ENCODE measurements at places on chromosomes 1 and 21.

GRCh38 chr1:78650114-78650660 is 556 bp downstream of the IFI44 start:
- no peak for DNase-seq

GRCh38 chr1:116911188-116911553 is 1.5 kb downstream of the PTGFRN start:
- no peak for DNase-seq

GRCh38 chr1:236159704-236160539 is 17.6 kb downstream of the GPR137B start:
- no peak for DNase-seq

GRCh38 chr1:174911606-174912005 is 88.1 kb upstream of the CACYBP start:
- DNase-seq: no peak

DNA sequence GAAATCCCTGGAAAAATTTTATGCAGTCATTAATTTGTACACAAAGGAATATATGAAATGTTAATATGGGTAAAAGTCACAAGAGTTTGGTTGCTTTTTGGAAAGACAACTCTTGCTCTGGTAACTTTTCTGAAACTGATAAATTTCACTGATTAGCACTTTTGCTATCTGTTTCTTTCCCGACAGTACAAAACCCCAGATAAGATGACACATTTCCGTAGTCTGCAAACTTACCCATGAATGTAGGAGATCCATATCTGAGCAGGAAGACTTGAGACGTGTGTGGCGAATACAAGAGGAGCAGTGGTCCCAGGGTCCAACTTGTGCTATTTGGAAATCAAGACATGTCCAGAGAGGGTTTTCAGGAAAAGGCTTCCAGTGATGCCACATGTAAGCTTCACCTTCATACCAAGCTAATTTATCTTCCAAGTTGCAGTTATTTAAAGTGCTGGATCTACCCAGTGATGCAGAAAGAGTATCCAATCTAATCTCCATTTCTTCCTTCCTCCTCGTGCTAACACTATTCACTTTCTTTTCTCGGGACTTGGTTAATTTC is 35.9 kb upstream of the SAMSN1 start:
- DNase-seq: no peak

- DNase-seq: no peak
These were observed 34.6 kb upstream of the SLC45A1 start for GRCh38 chr1:8283058-8283884.

DNA sequence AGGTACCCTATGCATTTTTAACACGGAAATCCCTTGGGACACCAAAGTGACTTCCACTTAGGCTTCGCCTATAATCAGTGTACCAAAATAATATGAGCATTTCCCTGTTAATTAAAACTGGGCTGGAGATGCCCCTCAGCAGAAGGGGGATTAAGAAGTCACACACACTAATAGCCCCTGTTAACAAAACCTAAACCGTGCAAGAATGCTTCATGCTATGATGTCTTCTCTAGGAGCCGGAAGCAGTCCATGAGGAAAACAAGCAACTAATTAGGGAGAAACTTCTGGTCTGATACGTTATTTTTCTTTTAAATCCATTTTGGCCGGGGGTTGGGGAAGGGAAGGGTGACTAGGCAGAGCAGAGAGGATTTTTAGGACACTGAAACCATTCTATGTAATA is 123.4 kb downstream of the ESRRG start:
- DNase-seq: no peak

GRCh38 chr21:34133802-34134201 is 60.4 kb downstream of the MRPS6 start:
- no peak for DNase-seq

DNA sequence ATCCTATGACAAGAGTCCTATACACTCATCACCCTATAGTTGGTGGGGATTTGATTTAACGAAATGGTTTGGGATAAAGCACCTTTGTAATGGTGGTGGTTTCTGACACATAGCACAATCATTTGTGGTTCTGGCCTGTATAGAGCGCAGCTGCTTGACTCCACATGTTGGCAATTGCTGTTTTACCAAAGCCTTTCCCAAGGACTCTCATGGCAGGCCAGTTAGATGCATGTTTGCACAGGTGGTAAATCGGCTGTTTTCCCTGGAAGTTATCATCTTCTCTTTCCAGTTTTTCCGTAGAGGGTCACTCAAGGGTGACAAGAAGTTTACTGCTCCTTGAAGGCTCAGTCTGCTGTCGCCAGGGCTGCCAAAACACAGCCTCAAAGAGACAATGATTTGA is 17.1 kb upstream of the XPR1 start:
- no peak for DNase-seq

- no peak for DNase-seq
These were observed 55.9 kb upstream of the PROX1 start for GRCh38 chr1:213931836-213932235.

DNA sequence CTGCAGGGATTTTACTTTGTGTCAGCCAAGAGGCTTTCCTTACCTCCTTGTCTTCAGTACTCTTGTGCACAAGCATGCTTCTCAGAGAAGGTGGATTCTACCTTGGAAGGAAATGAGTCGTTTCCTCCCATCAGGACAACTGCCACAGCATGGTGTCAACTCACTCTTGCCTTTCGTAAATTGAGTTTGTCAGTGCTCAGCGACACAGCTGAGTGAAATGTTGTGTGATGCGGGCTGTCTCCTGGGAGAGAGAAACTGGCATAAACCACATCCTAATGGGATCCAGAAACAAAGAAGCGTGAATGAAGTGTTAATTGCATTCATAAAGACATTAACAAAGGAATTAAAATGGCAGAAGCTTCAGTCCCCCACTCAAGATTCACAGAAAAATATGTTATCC is 51.5 kb upstream of the SLC22A15 start:
- DNase-seq: no peak

- DNase-seq: no peak
These were observed 5.8 kb upstream of the SRP9 start for GRCh38 chr1:225771661-225772322.

- peak; percentile 38 for DNase-seq
These were observed 64.1 kb upstream of the LRP8 start for GRCh38 chr1:53391982-53392381.

- no peak for DNase-seq
These were observed 390.6 kb downstream of the KCTD3 start for GRCh38 chr1:215957663-215958062.

GRCh38 chr1:214426426-214426812 is 125.0 kb downstream of the PTPN14 start:
- no peak for DNase-seq

- no peak for DNase-seq
These were observed 46.4 kb downstream of the NUAK2 start for GRCh38 chr1:205275133-205275532.

DNA sequence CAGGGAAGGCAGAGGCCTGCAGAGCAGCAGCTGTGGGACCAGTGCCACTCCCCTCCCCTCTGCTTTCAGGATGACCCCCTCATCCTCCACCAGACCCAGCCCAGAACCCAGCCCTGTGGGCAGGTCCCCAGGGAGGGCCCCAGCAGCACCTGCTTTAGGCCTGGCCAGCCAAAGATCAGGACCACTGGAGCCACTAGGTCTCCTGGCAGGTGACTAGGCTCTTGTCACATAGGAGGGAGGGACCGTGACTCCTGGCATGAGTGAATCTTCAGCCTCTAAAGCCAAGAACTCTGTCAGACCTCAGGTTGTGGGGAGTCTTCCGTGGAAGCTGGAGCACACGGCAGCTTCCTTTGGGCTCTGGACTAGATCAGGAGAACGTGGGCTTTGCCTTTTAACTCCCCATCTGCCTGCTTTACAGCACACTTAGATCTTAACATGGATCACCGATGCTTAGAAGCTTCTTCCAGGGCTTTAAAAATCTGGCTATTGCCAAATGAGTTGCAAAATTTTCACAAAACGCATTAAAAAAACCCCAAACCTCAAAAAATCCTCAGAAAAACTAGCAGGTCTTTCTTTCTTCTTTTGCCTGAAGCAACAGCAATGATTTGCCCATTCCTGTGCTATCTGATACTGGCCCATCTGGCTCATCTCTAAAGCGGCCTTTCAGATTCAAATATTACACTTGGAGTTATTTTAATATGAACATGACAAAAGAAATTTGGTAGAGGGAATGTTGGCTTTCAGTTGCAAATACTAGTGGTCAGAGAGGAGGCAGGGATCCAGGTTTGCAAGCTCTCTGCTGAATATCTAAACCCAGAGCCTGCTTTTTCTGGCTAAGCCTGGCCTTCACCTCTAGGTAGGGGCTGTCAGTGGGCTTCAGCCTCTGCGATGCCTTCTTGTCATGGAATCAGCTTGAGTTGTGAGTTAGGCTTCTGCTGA is 235.2 kb downstream of the SDCCAG8 start:
- peak; percentile 90 for DNase-seq

DNA sequence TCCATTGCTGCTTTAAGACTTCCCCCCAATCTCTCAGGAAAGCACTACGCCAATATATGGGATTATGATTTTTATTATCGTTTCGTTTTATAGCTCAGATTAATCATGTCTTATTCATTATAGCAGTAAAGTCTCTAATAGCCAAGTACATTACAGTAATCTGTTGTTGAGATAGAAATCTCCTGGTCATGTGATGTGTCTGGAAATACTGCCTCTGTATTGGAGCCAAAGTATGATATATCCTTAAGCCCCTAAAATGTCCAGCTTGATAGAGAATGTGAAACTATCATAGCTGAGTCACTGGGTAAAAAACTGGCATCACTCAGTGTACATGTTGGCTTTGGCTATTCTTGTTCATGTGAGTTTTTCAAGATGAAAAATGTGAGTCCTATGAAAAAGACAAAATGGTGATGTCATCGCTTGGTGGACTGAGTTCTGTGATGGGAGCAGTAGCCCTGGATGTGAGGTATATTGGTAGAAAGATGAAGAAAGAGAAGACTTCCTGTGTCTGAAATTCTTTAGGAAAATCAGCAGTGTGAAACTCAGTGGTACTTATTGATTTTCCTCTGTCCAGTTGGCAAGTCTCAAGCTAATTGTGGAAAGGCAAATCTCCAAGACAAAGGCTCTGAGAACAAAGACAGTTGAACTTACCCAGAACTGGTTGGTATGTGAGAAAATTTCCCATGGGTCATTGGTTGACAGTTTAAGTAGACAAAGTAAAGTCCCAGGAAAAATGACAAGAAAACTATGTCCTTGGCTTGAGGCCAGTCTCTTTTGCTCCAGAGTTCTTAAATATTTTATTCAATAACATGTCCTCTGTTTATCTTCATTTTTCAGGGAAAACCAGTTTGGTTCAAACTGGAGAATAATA is 76.2 kb downstream of the BRINP2 start:
- DNase-seq: no peak

GRCh38 chr1:108590957-108591356 is 31.1 kb downstream of the EEIG2 start:
- peak; percentile 98 for DNase-seq

GRCh38 chr1:206646504-206646903 is 11.2 kb downstream of the DYRK3 start:
- DNase-seq: no peak

DNA sequence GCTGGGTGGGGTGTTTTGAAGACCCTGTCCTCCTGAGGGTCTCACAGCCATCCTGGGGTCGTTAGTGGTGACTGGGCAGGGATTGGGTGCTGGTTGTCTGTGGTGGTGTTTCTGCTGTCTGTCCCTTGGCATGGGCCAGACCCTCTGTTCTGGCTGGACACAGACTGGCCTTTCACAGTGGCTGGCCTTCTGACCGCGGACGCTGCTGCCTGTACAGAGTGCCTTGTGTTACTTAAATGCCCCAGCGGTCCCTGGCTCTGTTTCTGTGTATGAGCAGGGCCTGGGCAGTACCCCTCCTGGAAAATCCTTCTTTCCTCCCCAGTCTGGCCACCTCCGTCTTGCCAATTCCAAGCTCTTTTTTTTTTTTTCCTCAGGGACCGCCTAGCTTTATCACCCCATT is 50.9 kb downstream of the SH3BGR start:
- no peak for DNase-seq

GRCh38 chr1:219686171-219686570 is 73.3 kb upstream of the ZC3H11B start:
- no peak for DNase-seq

GRCh38 chr1:25760122-25760719 is 39.8 kb upstream of the SELENON start:
- no peak for DNase-seq

- peak; percentile 18 for DNase-seq
These were observed 41.2 kb downstream of the SLC27A3 start for GRCh38 chr1:153816283-153816889.

DNA sequence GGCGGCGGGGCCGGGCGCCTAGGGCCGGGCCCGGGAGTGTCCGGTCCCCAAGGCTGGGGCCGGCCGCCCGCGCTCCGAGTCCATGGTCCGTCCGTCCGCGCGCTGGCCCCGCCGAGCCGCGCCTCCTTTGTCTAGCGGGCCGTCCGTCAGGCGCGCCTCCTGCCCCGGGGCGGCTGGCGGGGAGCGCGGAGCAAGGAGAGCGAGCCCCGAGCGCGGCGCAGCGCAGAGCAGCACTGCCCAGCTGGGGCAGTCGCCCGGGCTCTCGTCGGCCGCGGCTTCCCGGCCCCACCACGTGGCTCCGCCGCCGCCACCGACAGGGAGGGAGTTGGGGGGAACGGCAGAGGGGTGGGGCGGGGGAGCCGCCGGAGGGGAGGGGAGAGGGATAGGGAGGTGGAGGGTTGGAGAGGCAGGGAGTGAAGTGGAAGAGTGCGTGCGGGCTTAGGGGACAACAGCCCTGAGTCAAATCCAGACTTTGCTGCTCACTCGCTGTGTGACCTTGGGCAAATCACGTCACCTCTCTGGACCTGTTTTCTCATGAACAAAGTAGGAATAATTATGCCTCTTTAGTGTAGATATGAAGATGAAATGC is at the start of gene NKAIN1:
NKAIN1 (minus strand) TSS at position 235 of the 589 bp plus-strand sequence. CDS start 340 bp downstream, outside the sequence.
- DNase-seq: no peak

DNA sequence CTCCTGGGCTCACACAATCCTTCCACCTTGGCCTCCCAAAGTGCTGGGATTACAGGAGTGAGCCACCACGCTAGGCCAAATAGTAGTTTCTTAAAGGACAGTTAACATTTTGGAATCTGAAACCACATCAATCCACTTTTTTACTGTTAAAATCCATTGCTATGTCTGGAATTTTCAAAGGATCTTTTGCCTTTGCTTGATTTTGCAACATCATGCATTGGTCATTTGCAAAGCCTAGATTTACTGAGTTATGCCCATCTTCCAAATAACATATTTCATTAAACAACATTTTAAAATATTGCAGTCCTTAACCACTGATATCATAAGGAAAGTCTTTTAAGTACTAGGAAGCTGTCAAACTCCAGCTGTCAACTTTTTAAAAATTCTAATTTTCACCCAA is 3.3 kb downstream of the POGZ start:
- DNase-seq: peak; percentile 34

Data from fibroblast of gingiva (primary cell).